ENCODE measurements at places on chromosomes 5 and 9. TPM values are rescaled to one million over a fixed set of nuclear protein-coding genes. Genes with fewer than 3 reads are reported as not detected.

GRCh38 chr5:172777881-172778814 lies 7.2 kb upstream of the DUSP1 start:
- peaks cover 34% of the 10 kb centered on the region for H3K4me1 ChIP-seq
- H3K27ac ChIP-seq = peak overlapping the region; percentile 80

GRCh38 chr5:148740966-148741742 lies 85.3 kb upstream of the ADRB2 start:
- no peak overlapping the region for H3K27ac ChIP-seq
- DNase-seq = peak; percentile 86
- peaks cover 3% of the 10 kb centered on the region for H3K4me1 ChIP-seq
- no peaks in the 10 kb centered on the region for H3K36me3 ChIP-seq

The ZDHHC11B gene
- under 0.01 TPM for total RNA-seq

DNA sequence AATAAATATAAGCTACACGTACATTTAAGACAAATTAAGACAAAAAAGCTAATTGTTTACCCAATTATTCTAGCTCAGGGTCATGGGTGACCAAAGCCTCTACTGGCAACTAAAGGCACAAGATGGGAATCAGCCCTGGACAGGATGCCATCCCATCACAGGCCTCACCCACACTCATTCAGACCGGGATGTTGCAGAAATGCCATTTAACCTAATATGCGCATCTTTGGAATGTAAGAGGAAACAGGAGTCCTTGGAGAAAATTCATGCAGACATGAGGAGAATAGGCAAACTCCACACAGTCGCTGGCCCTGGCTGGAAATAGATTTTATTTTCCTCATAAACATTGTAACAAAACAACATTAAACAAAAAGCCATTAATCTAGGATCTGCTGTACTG lies 2003.8 kb upstream of the CDH9 start:
- no peaks in the 10 kb centered on the region for H3K4me1 ChIP-seq
- no peak overlapping the region for H3K4me3 ChIP-seq
- no peak for DNase-seq
- H3K27me3 ChIP-seq = no peaks in the 10 kb centered on the region
- no peaks in the 10 kb centered on the region for H3K36me3 ChIP-seq

GRCh38 chr9:93207326-93207814 lies 23.4 kb downstream of the WNK2 start:
- H3K27me3 ChIP-seq = no peaks in the 10 kb centered on the region
- no peak overlapping the region for H3K27ac ChIP-seq
- no peaks in the 10 kb centered on the region for H3K4me1 ChIP-seq
- H3K4me3 ChIP-seq = no peak overlapping the region

- no peak overlapping the region for H3K27ac ChIP-seq
- no peaks in the 10 kb centered on the region for H3K4me1 ChIP-seq
- H3K36me3 ChIP-seq = no peaks in the 10 kb centered on the region
- no peak for DNase-seq
- H3K27me3 ChIP-seq = no peaks in the 10 kb centered on the region
Observed at GRCh38 chr9:126336736-126337325, 10.2 kb downstream of the MVB12B start.

The TRIM36 gene
- total RNA-seq = under 0.01 TPM

GRCh38 chr9:86349271-86349670 lies 4.9 kb downstream of the TUT7 start:
- H3K27me3 ChIP-seq = no peaks in the 10 kb centered on the region
- peaks cover 5% of the 10 kb centered on the region for H3K4me1 ChIP-seq
- DNase-seq = peak; percentile 32
- no peak overlapping the region for H3K4me3 ChIP-seq

DNA sequence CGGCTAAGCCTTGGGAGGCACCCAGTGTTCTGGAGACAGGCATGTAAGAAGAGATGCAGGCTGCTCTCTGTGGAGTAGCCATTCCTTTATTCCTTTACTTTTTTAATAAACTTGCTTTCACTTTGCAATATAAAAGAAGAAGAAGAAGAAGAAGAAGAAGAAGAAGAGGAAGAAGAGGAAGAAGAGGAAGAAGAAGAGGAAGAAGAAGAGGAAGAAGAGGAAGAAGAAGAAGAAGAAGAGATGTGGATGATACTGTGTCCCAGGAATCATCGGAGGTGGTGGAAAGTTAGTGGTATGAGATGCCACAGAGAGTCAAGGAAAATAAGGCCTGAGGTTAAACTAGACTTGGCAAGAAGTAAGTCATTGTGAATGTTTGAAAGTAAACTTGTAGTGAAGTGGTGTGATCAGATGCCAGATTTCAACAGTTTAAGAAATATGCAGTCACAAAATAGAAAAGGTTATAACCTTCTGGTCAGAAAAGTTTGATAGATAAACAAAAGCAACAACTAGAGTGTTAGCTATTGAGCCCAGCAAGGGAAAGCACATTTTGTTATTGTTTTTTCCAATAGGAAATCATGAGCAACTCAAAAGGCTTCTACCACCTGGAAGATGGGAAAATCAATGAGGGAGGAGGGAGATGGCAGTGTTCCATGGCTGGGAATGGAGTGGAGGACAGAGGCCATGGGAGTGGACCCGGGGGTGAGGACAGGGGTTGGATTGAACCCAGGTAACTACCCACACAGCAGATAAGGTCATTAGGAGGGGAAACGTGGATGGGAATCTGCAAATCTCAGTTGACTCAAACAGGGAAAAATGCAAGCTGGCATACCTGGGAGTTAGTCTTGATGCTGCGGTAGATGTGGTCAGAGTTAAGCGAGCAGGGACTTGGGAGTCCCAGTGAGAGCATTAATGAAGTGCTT lies 16.8 kb downstream of the AOPEP start:
- DNase-seq = no peak
- no peak overlapping the region for H3K27ac ChIP-seq
- no peaks in the 10 kb centered on the region for H3K27me3 ChIP-seq
- no peaks in the 10 kb centered on the region for H3K4me1 ChIP-seq
- H3K36me3 ChIP-seq = no peaks in the 10 kb centered on the region
- no peak overlapping the region for H3K4me3 ChIP-seq

The FGFR4 gene
- total RNA-seq = 13.6 TPM

- H3K4me1 ChIP-seq = no peaks in the 10 kb centered on the region
- no peak overlapping the region for H3K27ac ChIP-seq
- H3K36me3 ChIP-seq = no peaks in the 10 kb centered on the region
- peak; percentile 53 for DNase-seq
Observed at GRCh38 chr5:159906463-159906862, 9.8 kb upstream of the ADRA1B start.

The CER1 gene
- not detected for total RNA-seq

DNA sequence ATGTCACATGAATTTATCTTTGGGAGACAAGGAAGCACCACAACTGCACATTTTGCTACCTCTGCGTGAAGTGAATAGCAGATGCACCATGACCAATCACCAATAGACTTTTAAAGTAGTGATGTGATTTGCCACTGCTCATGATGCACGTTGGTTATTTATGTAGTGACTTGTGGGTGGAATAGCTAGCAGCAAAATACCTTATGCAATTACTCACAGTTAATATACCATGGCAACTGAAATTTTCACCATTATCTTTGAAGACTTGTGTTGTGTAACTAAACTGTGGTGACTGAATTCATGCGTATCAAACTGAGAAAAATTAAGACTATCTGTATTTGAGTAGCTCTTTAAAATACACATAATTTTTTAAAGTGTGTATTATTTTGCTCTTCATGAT lies 46.2 kb upstream of the TUSC1 start:
- peak overlapping the region; percentile 42 for H3K4me3 ChIP-seq
- no peaks in the 10 kb centered on the region for H3K27me3 ChIP-seq

The EMB gene
- total RNA-seq = 11.6 TPM

DNA sequence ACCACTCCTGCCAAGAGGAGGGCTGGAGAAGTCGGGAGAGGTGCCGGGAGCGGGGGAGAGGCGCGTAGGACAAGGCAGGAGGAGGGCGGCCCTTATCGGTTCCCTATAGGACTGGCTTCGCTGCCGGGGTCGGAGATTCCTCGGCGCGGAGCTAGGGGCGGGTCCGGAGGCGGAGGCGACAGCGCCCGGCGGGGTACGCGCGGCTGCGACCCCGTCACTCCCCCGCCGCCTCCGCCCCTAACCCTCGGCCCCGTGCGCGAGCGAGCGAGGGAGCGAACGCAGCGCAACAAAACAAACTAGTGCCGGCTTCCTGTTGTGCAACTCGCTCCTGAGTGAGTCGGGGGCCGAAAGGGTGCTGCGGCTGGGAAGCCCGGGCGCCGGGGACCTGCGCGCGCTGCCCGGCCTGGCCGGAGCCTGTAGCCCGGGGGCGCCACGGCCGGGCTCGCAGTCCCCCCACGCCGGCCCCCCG lies 2.0 kb downstream of the GLIS3 start:
- H3K4me3 ChIP-seq = peak overlapping the region; percentile 88
- peak overlapping the region; percentile 93 for H3K27ac ChIP-seq
- no peaks in the 10 kb centered on the region for H3K27me3 ChIP-seq
- peak; percentile 81 for DNase-seq

DNA sequence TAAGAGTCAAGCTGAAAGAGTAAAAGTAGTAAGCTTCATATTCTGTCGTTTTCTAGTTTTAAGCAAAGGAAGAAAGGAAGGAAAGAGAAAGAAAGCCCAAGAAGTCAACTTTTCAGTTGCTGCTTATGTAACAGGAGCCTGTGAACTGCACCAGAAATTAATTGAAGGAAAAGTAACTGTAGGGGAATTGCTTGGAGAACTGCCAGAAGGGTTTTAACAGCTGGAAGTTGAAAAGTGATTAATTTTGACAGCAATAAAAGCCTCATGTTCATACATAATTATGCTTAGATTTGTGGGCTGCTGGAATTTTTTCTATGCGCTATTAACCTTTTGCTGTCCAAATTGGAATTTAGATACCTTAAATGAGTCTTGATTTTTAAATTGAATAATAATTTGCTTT lies 255.7 kb downstream of the ENC1 start:
- no peak overlapping the region for H3K27ac ChIP-seq
- H3K36me3 ChIP-seq = no peaks in the 10 kb centered on the region
- H3K4me1 ChIP-seq = peaks cover 3% of the 10 kb centered on the region
- no peak overlapping the region for H3K4me3 ChIP-seq
- peak; percentile 72 for DNase-seq

The ELAVL2 gene
- under 0.01 TPM for total RNA-seq

The CCDC127 gene
- total RNA-seq = 7.4 TPM

- H3K4me1 ChIP-seq = peaks cover 6% of the 10 kb centered on the region
- H3K4me3 ChIP-seq = no peak overlapping the region
- no peak overlapping the region for H3K27ac ChIP-seq
- no peaks in the 10 kb centered on the region for H3K36me3 ChIP-seq
Observed at GRCh38 chr9:99811598-99812383, 9.9 kb upstream of the NR4A3 start.

DNA sequence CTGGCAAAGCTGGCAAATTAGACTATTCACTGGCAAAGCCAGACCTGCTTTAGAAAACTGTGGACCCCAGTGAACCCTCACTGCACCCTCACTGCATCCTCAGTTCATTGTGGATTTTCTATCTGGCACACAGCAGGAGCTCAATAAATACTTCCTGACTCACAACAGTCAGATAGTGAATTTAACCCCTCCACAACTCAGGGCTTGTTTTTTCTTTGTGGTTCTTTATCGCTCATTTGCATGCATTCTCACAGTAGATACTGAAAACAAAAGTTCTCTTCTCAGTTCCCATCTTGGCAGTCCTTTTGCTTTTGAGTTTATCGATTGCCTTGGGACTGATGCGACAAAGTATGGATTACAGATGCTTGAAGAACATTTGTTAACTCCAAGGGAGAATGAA lies 99.8 kb downstream of the ACTL7B start:
- H3K4me1 ChIP-seq = no peaks in the 10 kb centered on the region
- no peak overlapping the region for H3K4me3 ChIP-seq
- DNase-seq = no peak
- H3K27me3 ChIP-seq = no peaks in the 10 kb centered on the region
- no peaks in the 10 kb centered on the region for H3K36me3 ChIP-seq

DNA sequence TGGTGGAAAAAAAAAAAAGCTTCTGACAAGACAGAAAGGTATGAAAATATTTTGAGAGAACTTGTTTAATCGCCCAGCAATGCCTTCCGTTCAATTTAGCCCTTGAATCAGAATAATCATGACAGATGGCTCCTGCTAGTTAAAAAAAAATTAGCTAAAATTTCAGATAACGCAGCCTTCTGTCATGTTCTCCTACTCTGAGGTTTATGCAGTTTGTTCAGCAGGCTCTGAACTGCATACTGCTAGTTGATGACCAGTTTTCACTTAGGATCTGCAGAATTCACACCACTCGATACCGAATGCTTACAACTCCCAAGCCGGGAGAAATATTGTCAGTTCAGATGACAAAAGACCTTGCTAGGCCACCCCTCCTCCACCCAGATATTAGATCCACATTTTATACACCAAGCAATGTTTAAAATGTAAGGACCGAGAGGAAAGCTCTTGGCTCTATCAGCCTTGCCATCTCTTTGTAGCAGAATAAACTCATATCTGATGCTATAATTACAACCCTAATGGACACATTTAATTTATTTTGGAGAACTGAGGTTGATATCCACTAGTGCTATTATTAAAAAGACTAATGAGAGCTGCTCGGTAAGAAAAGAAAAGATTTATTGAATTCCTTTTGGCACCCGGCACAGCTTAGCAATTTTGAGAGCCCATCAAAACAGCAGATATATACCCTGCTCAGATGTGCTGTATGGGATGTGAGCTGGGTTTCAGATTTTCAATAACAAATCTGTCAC lies 322.8 kb downstream of the GLIS3 start:
- no peaks in the 10 kb centered on the region for H3K4me1 ChIP-seq
- H3K4me3 ChIP-seq = no peak overlapping the region
- no peak overlapping the region for H3K27ac ChIP-seq
- no peaks in the 10 kb centered on the region for H3K36me3 ChIP-seq
- no peaks in the 10 kb centered on the region for H3K27me3 ChIP-seq

Measured in fibroblast of lung (primary cell).